ENCODE measurements at places on chromosomes 13 and 19.

DNA sequence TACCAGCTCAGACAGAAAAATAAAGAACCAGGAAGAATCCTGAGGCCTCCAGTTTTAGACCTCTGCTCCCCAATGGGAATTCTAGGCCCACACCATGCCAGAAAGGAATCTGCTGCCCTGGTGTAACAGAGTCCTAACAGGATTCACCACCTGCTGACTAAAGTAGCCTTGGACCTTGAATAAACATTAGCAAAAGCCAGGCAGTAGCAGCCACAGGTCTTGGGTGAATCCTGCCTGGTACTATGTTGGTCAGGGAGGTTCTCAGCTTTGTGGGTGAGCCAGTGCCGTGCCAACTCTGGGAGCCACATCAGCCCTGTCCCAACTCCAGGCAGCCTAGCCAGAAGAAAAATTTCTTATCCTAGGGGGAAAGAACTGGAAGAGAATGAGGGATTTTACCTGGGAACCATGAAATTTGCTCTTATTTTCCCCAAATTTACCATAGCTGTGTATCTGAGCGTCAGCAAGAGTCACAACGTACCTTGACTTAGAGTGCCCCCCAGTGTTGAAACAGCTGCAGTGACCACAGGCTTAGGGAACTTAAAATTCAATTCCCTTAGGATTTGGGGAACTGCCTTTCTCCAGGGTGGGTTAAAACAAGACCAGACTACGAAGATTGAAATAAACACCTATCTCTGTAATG is 1895.6 kb upstream of the PRR20A start:
- DNase-seq = no peak

DNA sequence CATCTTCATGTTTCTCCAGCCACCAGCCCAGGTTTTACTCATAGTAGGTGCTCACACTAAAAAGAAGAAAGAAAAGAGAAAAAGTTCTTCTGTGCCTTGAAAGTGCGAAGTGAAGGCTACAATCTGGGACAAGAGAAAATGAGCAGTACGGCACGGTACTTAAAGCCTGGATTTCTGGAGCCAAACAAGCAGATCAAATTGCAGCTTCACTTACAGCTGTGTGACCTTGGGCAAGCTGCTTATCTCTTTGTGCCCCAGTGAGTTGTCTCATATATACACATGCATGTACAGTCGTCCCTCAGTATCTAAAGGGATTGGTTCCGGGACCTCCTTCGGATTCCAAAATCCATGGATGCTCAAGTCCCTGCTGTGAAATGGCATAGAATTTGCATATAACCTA is 41.8 kb downstream of the GSX1 start:
- no peak for DNase-seq

GRCh38 chr19:30376272-30376671 is 4.1 kb downstream of the ZNF536 start:
- no peak for DNase-seq

DNA sequence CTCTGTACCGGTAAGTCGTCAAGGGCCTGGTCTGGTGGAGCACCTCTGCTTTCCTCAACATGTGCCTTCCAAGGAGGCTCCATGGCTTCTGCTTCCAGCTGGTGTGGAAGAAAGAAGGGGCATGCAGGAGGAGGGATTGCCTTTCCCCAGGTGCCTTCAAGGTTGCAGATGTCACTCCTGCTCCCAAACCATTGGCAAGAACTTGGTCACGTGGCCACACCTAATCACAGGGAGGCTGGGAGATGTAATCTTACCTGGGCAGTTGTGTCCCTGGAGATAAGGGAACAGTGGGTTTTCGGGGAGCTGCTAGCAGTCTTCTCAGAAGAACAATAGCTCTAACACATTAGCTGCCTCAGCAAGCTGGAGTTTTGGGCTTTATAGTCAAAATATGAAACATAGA is 9.7 kb upstream of the GPR18 start:
- no peak for DNase-seq
